ENCODE measurements at places on chromosomes 3 and 15.
A peak's percentile ranks its signal among the peaks of the same experiment; 100 is the strongest.

GRCh38 chr3:148381051-148381450 lies 316.7 kb upstream of the AGTR1 start:
- no peak for DNase-seq

GRCh38 chr3:5116538-5116937 lies 5.6 kb upstream of the ARL8B start:
- DNase-seq: no peak

GRCh38 chr15:71329497-71330260 lies 214.4 kb downstream of the THSD4 start:
- peak; percentile 35 for DNase-seq

DNA sequence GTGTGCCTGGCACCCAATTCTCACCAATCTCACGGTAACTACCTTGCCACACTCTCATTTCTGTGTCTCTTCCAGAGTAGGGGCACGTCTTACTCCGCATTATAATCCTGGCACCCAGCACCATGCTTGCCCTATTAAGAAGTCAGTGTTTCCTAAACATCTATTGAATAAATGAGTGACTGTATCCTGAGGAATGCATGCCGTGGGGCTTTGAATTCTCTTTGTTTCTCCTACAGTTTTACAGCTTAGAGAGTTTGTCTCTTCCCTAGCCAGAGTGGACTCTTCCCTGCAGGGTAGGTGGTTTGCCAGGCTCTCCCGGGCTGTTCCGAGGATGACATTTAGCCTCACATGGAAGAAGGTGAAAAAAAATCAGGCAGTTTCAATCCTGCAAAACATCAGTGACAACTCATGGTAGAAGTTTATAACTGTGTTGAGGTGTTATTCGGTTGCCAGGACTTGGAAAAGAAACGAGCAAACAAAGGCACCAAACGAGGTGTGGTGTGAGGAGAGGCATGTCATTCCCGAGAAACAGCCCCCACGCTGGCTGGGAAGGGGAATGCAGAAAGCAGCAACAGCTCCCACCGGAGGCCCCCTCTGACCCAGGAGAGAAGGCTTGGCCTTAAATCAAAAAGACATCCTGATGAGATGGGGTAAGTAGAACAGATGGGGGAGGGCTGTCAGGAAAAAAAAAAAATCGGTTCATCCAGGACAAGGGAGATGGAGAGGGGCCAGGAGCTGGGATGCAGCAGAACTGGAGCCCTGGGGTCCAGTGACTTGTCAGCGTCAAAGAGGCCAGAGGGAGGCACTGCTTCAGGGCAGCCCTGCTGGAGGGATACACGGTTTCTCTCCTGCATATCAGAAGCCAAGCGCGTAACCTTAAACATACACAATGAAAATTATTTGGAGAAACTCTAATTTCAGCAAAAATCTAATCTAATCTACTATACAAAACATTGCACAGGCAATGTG lies 168.4 kb upstream of the ARRDC4 start:
- no peak for DNase-seq

DNA sequence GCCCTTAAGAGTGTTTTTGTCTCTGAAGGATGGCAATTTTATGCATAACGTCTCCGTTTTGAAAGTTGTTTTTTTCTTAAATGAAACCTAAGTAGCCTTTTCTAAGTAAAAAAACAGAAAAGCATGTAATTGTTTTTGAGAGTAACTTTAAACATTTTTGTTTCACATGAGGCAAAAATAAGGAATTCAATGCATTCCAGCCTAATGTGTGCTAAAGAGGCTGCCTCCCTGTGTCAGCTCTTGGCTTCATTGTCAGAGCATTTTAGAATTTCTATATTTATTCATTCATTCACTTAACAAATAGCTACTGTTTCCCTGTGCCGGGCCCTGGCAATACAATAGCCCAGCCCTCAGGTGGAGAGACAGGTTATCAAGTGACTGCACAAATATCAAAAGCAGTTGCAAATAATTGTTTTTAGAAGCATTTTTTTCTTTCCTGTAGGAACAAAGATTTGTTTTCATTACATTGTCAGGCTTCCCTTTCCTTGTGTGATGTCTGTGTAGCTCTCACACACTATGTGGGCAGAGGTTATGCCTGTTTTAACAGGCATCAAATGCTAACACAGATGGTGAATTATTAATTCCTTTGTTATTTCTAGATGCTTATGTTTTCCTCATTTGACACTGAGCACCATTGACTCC lies 81.9 kb downstream of the CCK start:
- peak; percentile 41 for DNase-seq

DNA sequence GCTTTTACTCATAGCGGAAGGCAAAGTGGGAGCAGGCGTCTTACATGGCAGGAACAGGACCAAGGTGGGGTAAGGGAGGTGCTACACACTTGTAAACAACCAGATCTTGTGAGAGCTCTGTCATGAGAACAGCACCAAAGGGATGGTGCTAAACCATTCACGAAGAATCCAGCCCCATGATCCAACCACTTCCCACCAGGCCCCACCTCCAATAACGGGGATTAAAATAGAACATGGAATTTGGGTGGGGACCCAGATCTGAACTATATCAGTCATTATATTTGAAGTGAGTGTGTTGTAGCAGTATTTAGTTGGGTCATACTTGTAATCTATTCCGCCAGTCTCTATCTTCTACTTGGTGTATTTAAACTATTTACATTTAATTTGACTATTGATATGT lies 190.9 kb downstream of the RPLP1 start:
- no peak for DNase-seq

All from GM23248 (cell line).